Gastroesophageal sphincter (tissue), 4 donors: ENCODE measurements at places on chromosomes 5 and 9. TPM values are rescaled to one million over a fixed set of nuclear protein-coding genes. Genes with fewer than 3 reads are reported as not detected.
A peak's percentile ranks its signal among the peaks of the same experiment; 100 is the strongest.

- no peak for ATAC-seq
These were observed 1.3 kb upstream of the PRR7 start for GRCh38 chr5:177445052-177445916.

DNA sequence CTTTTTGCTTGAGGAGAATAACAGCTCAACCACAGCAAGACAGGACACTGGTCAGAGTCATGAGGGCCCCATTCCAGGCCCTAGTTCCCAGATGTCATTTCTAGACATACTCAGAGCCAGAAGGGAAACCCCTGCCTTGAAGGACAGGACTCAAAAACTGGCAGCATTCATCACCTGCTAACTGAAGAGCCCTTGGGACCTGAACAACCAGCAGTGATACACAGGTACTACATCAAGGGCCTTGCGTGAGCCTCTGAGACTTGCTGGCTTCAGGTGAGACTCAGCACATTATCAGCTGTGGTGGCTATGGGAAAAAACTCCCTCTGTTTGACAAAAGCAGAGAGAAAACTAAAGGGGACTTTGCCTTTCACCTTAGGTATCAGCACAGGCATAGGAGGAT is 22.6 kb downstream of the TMEM267 start:
- no peak for ATAC-seq

DNA sequence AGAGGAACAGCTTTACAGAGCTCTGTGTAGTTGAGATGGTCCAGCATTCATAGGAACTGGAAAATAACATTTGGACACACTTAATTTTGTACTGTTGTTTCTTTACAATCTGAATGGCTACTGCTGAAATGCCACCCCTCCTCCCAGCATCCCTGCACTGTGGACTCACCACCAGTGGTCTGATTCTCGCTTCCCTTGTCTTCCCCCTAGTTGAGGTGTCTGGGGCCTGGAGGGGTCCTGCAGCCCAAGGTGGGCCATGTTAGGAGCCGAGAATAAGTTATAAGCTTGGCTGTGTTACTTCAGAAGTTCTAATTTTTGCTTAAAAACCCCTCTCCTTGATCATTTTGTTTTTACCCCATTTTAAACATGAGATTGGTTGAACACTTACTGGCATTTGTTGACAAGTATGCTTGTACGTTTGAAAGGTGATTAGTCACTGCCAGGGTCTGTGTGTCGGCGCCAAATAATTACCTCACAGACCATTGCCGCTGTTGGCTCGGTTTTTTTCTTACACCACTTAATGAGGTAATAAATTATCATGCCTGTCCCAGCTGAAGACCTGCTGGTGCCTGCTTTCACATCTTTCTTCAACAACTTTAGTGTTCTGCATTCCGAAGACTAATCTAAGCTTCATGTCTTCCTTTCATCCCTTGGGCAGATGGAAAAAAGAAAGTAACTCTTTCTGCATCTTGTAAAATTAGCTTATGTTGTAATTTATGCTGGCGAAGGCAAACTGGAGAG is 65.8 kb downstream of the MCCC2 start:
- peak; percentile 74 for ATAC-seq

DNA sequence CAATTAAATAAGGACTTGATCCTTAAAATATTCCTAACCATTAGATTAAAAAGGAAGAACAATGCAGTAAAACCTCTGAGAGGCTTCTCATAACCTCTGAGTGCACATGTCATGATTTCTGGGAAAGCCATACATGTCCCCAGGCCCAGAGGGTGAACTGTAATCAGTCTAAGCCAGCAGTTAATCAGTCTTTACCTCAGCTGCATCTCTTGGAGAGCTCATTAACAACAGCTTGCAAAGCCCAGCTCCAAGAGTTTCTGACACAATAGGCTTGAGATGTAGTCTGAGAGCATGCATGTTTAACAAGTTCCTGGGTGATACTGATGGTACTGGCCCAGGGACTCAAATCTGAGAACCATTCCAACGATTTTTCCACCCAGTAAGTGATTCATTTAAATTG is 392.1 kb downstream of the DNAH5 start:
- ATAC-seq = no peak

GRCh38 chr5:66945389-66946349 is 250.9 kb downstream of the CD180 start:
- no peak for ATAC-seq

DNA sequence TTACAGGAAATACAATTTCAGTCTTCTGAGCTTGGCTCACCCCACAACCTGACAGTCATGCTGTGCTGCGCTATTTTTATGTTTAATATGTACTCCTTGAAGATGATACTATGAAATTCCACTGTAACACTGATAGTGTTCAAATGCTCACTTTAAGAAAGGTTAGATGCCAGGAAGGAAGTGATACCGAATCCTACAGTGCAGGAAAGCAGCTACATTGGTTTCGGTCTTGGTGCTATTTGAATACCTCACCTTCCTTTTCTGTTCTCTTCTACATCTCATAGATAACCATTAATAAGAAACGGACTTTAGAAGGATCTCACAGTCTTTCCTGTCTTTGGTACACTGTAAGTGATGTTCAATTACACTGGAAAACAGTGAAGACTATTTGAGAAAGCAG is 117.6 kb downstream of the SEMA5A start:
- ATAC-seq = no peak

DNA sequence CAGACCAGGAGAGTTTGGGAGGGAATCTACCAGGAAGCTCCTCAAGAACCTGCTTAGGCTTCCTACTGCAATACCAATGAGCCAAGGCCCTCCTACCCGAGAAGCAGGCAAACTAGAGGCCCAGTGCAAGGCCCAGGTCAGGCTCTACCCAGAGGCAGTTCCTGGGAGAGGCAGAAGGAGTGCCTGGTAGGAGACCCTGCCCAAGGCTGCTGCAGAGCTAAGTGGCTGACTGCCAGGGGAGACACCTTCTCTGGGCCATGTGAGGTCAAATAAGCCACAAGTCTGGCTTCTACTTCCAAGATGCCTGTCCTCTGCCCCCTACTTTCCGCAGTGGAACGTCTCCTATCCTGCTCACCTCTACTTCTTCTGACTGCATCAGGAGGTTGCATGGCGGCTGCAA is 17.8 kb downstream of the ACSL6 start:
- ATAC-seq = no peak

DNA sequence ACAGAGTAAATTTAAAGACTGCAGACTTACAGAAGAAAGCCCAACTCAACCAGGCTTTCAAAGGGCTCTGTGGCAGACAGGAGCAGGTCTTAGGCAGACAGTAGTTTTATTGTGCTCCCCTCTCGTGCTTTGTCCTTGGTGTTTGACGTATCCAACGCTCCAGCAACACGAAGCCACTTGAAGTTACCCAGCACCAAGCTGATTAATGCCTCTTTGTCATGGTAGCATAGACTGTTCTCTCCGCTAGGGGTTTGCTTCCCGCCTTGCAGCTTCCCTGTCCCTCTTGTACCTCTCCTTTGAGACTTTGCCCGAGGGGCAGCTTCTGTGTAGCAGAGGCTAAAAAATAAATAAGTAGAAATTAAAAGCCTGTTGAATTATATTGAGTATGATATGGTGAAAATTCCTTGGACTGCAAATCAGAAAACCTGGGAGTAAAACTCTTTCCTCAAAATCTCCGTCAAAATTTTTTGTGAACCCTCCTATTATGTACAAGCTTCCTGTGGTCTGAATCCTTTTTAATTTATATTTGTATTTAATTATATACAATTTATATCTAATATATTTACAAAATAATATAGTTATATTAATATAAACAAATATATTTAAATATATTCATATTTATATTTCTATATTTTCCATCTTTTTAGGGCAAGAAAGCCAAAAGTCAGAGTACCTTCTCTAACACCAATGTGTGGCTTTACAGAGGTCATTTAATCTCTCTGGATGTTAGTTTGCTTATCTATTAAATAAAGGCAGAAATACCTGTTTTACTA is 405.4 kb downstream of the DMAC1 start:
- no peak for ATAC-seq

- ATAC-seq = no peak
These were observed 502.0 kb downstream of the BNC2 start for GRCh38 chr9:16368237-16369087.

DNA sequence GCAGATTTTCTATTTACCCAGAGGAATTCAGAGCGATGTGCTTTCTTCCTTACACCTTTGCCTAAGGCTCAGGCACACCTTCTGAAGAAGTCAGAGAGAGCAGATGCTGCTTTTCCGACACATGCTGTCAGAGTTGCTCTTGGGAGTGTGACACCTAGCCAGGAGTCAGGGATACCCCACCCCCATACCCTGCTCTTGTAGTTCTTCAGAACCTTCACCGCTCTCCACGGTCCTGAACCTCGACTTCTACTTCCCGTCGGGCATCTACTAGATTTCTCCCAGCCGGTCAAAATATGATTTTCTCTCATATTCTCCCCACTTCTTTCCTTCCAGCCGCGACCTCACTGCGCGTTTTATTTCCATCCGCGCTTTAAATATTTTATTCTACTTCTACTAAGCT is 1.7 kb downstream of the GRIN3A start:
- no peak for ATAC-seq

DNA sequence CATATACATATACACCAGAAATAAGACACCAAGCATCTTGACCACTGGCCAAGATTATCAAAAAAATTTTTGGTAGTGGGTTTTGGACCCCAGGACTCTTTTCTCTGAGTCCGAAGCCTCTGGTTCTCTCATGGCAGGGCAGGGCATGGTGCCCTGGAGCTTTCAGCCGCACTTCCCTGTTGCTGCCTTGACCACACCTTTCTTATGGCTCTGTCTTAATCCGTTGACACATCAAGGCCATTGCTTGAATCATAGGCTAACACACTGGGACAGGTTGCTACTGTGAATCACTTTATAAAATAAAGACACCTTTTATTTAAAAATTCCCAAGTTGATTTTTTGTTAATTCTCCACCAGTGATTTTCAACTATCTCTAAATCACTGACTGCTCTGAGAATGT is 45.4 kb upstream of the CAST start:
- ATAC-seq = no peak

- no peak for ATAC-seq
These were observed 309.9 kb downstream of the MAT2B start for GRCh38 chr5:163815240-163815791.

GRCh38 chr5:154842689-154843530 is 7.5 kb downstream of the FAXDC2 start:
- no peak for ATAC-seq

DNA sequence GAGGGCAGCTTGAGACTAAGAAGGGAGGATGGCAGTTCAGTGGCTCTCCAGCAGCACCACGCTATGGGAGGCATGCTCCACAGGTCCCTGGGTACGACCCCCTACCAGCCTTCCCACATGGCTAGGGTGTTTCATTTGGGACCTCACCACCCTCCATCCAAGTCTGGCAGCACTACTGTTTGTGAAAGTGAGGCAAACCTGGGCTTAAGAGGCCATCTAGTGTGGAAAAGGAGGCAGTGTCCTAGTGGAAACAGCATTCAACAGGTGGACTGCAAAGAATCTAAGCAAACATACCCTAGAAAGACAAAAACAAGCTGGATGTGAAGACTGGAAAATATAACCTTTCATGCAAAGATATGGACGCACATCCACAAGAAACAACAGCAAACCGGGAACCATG is 4.8 kb upstream of the C5orf47 start:
- ATAC-seq = no peak

DNA sequence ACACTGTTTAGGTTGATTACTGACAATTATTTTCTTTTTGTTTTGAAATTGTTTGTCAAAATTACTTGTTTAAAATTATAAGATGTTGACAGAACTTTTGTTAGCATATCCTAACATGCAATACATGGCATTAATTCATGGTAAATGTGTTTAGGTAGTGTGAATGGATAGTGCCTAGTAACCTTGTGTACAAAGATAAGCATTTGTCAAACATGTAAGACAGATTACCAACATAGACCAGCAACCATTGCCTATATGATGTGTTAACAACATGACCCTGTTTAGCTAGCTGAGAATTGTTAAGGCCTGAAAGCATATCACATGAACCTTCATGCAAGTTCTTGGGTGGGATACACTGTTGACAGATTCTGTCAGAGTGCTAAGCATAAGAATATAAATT is 13.4 kb downstream of the MAN2A1 start:
- no peak for ATAC-seq

GRCh38 chr9:123344192-123344949 is 11.6 kb upstream of the CRB2 start:
- ATAC-seq = no peak

GRCh38 chr9:98502976-98503325 is 205.8 kb downstream of the GABBR2 start:
- ATAC-seq = no peak

DNA sequence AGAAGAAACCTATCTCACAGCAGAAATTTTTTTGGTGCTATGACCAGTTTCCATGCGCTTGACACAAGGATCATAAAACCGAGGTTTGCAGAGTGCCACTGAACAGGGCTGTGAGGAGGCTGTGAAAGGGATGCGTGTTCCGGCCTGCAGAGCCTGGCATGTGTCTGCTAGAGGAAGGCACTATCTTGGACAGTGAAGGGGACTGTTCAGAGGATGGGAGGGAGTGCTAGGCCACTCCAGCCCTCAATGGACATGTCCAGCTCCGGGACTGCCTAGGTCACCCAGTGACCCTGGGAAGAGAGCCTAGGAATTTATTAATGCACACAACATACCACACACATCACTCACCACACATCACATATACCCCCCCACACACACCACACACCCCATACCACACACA is 275.9 kb downstream of the GADD45G start:
- no peak for ATAC-seq

DNA sequence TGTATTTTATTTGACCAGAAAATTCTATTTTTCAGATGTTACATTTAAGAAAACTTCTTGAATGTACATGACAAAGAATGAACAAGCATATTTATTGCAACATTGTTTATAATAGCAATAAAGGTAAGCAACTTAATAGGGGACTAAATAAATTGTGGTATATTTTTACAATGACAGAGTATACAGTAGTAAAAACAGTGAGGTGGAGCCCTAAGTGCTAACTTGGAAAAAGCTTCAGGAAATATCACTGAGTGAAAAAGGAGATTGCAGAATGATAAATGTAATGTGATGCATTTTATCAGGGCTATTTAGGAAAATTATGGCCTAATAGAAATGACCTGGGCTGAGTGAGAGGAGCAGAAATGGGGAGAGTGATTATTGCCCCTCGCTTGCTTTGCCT is 56.5 kb upstream of the SEMA6A start:
- no peak for ATAC-seq

DNA sequence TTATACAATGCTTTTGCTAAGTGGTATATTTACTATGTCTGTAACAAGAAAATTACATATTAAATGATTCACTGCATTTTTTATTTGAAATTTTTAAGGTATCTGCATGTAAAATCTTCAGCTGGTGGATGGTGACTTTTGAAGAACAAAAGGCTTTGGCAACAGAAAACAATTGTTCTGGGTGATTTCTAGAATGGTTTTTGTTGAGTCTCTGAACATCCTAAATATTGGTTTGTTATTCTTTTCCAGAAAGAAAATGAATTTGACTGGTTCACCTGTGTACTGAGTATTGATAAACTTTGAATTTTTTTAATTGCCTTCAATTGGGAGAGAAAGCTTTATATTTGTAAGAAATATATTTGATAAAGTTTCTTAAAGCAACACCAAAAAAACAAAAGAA is 35.2 kb downstream of the ERAP1 start:
- no peak for ATAC-seq

- no peak for ATAC-seq
These were observed 127.1 kb downstream of the PRDM6 start for GRCh38 chr5:123215929-123216702.

TERT gene
- total RNA-seq = not detected

ANGPTL2 gene
- 52.5 TPM for total RNA-seq

SOWAHA gene
- not detected for total RNA-seq

SGCD gene
- 61.3 TPM for total RNA-seq

TAS2R1 gene
- total RNA-seq = not detected

ROPN1L gene
- not detected for total RNA-seq

HDAC3 gene
- total RNA-seq = 35.8 TPM

ECSCR gene
- 34.9 TPM for total RNA-seq

TESK1 gene
- total RNA-seq = 38.2 TPM

IL5 gene
- not detected for total RNA-seq

CRB2 gene
- total RNA-seq = not detected
